ENCODE measurements at places on chromosomes 16 and 17.

DNA sequence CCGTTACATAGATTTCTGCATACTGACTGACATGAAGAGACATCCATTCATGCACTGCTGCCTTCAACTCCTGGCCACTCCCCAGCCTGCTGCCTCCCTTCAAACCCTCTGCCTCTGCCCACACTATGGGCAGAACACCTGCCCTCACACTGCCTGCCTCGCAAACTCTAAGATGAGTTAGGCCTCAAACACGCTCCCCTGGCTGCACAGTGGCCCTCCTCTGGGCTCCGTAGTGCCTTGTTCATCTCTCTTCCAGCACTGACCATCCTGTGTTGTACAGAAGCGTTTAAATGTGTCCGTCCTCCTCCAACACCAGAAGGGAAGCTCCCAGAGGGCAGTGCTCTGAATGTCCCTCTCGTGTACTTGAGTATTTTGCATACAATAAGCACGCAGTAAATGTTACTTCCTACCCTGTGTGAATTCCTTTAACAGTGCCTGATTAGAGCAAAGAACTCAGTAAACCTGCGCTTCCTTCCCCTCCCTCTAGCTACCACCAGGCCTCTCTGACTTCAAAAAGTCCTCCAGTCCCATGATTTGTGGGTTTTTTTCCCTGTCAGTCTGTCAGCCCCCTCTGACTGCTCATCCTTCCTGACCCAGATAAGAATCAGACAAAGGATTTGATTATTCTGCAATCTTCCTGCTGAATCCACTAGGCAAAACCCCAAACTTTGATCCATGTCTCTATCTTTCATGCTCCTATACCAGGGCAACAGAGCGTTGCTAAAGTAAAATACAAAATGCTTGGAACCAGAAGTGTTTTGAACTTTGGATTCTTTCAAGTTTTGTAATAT lies 3.9 kb downstream of the DHX33 start:
- DNase-seq = no peak

GRCh38 chr16:75374388-75374787 lies 58.9 kb downstream of the CFDP1 start:
- DNase-seq = no peak

- DNase-seq = no peak
Measured at GRCh38 chr16:29804455-29805231, 1.7 kb upstream of the MAZ start.

GRCh38 chr16:50800074-50800473 lies 58.2 kb downstream of the CYLD start:
- DNase-seq = no peak

DNA sequence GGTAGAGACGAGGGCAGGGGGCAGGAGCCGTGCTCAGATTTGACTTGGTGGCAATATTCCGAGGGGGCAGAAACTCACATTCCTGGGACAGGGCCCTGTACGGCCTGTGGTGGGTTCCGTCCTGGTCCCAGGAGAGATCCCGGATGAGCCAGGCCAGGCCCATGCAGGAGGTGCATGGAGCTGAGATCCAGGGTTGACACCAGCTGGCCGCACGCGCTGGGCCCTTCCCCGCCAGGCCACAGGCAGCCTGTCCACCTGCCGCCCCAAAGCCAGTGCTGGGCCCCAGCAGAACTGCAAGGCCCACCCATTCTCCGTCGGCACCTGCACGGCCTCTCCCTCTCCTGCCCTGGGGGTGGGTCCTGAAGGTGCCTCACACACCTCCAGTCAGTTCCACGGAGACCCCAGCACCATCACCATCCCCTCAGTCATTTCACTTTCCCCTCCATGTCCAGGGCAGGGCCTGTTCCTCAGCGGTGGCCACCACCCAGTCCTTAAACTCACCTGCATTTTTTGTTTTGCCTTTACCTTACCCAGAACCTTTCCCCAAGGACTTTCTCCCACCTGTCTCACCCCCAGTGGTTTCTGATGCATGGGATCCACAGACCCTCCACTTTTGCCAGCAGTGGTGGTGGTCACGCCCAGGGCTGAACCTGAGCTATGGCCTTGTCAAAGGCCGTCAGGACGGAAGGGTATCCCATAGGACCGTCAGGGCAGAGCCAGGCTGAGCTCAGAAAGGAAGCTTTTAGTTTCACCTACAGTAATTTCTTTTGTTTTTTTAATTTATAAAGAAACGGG lies 25.1 kb upstream of the CDH15 start:
- DNase-seq = no peak

GRCh38 chr16:12573730-12574383 lies 229.8 kb downstream of the CPPED1 start:
- no peak for DNase-seq

DNA sequence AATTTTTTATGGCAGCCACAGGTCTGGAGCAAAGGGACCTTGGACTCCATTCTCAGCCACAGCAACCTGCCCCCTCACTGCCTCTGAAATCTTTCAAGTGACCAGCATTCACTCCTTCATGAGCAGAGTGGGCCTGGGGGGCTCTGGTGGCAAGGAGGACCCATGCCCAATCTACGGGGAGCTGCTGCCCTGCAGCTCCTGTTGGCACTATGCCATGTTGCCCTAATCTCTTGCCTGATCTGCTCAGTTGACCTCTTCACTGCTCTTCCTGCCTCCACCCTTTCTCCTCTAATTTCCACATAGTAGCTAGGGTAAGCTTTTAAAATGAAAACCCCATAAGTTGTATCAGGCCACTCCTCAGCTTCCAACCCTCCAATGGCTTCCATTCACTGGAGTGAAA lies 2.9 kb upstream of the PRKCB start:
- DNase-seq = no peak

All from activated B cell treated with CpG ODN at 0.5 μM for 24 hours (primary cell).